Smooth muscle cell of trachea (primary cell): ENCODE measurements at places on chromosomes 7 and 10. TPM values are rescaled to one million over a fixed set of nuclear protein-coding genes. Genes with fewer than 3 reads are reported as not detected.

Gene LRRTM3
- not detected in 2 replicates for total RNA-seq

Gene ZNF107
- 1.3 and 2.8 TPM in 2 replicates for total RNA-seq

Gene CLDN15
- 4.4 and 5.8 TPM in 2 replicates for total RNA-seq

Gene AKR1C8
- not detected in 2 replicates for total RNA-seq

Gene PUS7
- total RNA-seq: 10.9 and 20.4 TPM in 2 replicates

Gene SPDYE5
- total RNA-seq: not detected in 2 replicates

Gene NPY4R
- 0.17 TPM in 1 of 2 replicates, not detected in the other for total RNA-seq

Gene GPR37
- 1.7 and 4.5 TPM in 2 replicates for total RNA-seq

Gene PIK3AP1
- total RNA-seq: 0.50 TPM in 1 of 2 replicates, not detected in the other

Gene LAMB4
- total RNA-seq: under 0.01 and 0.44 TPM in 2 replicates

Gene CYP3A7
- total RNA-seq: 0.33 TPM in 1 of 2 replicates, not detected in the other

Gene RELN
- 4.7 and 6.0 TPM in 2 replicates for total RNA-seq

Gene BTBD16
- 0.15 TPM in 1 of 2 replicates, not detected in the other for total RNA-seq

Gene SAMD9
- 13.4 and 13.8 TPM in 2 replicates for total RNA-seq

Gene CAMK1D
- total RNA-seq: 0.29 and 2.5 TPM in 2 replicates

Gene GNB2
- 113 and 118 TPM in 2 replicates for total RNA-seq

Gene AGR2
- not detected in 2 replicates for total RNA-seq

Gene TMEM236
- total RNA-seq: under 0.01 TPM in 2 replicates

Gene LIPN
- not detected in 2 replicates for total RNA-seq

Gene TNPO3
- total RNA-seq: 73.6 and 77.1 TPM in 2 replicates

Gene EN2
- not detected in 2 replicates for total RNA-seq

Gene PTPN20
- 0.33 and 0.73 TPM in 2 replicates for total RNA-seq

Gene FGFR2
- 0.15 and 0.17 TPM in 2 replicates for total RNA-seq

Gene ADAP1
- 0.44 and 2.6 TPM in 2 replicates for total RNA-seq

Gene NPFFR1
- under 0.01 TPM in 1 of 2 replicates, not detected in the other for total RNA-seq

Gene GRID1
- under 0.01 TPM in 1 of 2 replicates, not detected in the other for total RNA-seq

Gene SEPHS1
- total RNA-seq: 29.9 and 32.6 TPM in 2 replicates

Gene CUX1
- 51.3 and 55.1 TPM in 2 replicates for total RNA-seq

Gene PRLHR
- not detected in 2 replicates for total RNA-seq

Gene ANXA8
- total RNA-seq: 0.15 and 0.33 TPM in 2 replicates

Gene C10orf143
- 0.87 and 1.2 TPM in 2 replicates for total RNA-seq

Gene ERVW-1
- not detected in 2 replicates for total RNA-seq

Gene GBX1
- not detected in 2 replicates for total RNA-seq

Gene SPAM1
- not detected in 2 replicates for total RNA-seq

Gene GHRHR
- total RNA-seq: not detected in 2 replicates

Gene HABP2
- total RNA-seq: not detected in 2 replicates

Gene FRA10AC1
- 11.3 and 14.6 TPM in 2 replicates for total RNA-seq

Gene FFAR4
- total RNA-seq: not detected in 2 replicates

Gene PLCE1
- total RNA-seq: 2.3 and 3.5 TPM in 2 replicates

Gene POLR2J2
- 2.5 and 4.5 TPM in 2 replicates for total RNA-seq

Gene HTR5A
- not detected in 2 replicates for total RNA-seq

Gene AIFM2
- 9.7 and 9.8 TPM in 2 replicates for total RNA-seq

Gene DRGX
- not detected in 2 replicates for total RNA-seq

Gene NPTX2
- under 0.01 TPM in 1 of 2 replicates, not detected in the other for total RNA-seq

Gene NME8
- total RNA-seq: not detected in 2 replicates

Gene HMX3
- not detected in 2 replicates for total RNA-seq

Gene PAX4
- total RNA-seq: not detected in 2 replicates

Gene OR2A5
- not detected in 2 replicates for total RNA-seq

Gene TMEM229A
- total RNA-seq: not detected in 2 replicates

Gene WIPF3
- under 0.01 and 0.15 TPM in 2 replicates for total RNA-seq

Gene TMEM140
- 14.1 and 30.1 TPM in 2 replicates for total RNA-seq

Gene HOXA13
- under 0.01 TPM in 2 replicates for total RNA-seq
